Cardiac fibroblast (primary cell): ENCODE measurements at places on chromosomes 5 and 9.
A peak's percentile ranks its signal among the peaks of the same experiment; 100 is the strongest.

GRCh38 chr9:133679466-133680061 is 43.4 kb downstream of the DBH start:
- no peak for DNase-seq

DNA sequence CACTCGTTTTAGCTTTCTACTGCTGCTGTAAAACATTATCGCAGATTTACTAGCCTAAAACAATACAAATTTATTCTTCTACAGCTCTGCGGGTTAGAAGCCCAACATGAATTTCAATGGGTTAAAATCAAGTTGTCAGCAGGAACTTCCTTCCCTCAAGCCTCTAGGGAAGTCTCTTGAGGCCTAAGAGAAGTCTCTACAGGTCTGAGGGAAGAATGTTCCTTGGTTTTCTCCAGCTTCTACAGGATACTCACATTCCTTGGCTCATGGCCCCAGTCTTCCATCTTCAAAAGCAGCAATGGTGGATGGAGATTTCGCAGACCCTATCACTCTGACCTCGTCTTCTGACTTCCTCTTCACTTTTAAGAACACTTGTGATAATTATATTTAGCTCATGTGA is 21.6 kb upstream of the SSBP2 start:
- DNase-seq = no peak

DNA sequence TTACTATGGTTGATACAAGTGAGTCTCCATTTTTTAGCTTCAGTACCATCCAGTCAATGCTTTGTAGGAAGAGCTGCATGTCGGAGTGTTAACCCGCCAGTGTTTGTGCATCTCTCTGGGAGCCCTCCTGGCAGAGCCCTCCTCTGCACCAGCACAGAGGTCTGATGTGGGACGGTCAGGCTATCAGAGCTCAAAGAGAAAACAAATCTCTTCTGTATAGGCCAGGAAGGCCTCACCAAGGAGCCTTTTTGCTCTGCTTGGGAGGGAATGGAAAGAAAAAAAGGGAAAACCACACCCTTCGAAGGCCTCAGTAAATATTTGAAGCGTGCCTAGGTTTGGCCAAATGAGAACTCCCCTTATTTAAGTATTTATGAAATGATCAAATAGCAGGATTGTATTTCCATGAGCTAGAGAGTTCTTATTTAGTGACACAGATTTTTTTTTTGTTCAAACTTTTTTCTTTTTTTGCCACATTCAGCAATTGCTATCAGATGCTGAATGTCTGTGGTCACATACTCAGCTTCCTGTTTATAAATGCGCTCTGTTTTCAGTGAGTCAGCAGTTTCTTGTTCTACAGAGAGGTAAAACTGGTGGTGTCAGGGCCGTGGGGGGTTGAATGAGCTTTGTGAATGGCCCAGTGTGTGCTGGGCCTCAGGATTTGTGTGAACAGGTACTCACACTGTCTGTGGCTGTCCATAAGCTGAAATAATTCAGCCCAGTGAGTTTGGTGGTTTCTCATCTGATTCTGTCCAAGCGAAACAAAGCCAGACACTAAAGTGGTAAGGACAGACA is 226.6 kb downstream of the SNX18 start:
- DNase-seq = peak; percentile 96

- DNase-seq = peak; percentile 86
Measured at GRCh38 chr5:144028058-144028457, 142.4 kb downstream of the YIPF5 start.

- no peak for DNase-seq
Measured at GRCh38 chr9:136204838-136205706, at the start of gene LHX3. TSS of gene LHX3 (minus strand) at chr9:136205128. CDS start at chr9:136205012, 116 bp downstream.

DNA sequence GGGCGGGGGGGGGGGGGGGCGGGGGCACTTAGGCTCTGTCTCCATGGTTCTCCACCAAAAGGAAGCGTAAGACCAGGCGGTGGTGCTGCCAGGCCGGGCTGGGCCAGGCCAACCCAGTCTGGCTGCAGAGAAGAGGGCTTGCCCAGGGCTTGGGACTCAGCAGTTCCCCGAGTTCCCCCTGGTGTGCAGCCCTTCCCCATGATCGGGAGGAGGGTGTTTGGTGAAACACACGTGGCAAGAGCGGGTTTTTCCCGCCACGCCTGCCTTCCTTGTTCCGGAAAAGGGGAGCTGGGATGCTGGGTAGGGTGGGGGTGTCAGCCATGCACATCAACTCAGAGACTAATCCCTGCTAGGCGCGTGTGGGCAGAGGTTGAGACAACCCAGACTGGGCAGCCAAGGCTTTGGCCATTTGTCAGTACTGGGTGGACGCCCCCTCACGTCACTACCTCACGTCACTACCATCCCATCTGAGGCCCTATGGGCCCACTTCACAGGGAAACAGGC is 32.9 kb downstream of the PRRX2 start:
- no peak for DNase-seq
